ENCODE measurements at places on chromosomes 2 and 18.
A peak's percentile ranks its signal among the peaks of the same experiment; 100 is the strongest.

DNA sequence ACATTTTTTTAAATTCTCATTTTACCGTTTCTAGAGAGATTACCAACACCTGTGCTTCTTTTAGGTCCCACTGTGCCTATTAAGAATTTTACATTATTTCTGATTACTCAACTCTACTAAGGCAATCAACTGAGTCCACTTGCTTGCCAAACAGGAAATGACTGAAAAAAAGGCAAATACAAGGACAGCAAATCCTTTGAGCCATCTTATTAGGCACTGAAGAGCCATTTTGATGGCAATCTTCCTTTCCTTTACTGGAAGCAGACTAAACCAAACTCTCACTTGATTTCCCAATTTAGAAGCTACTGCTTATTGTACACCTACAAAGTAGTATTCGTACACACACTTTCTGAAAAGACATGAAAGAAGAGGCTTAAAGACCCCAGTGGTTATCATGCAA lies 121.4 kb upstream of the COL3A1 start:
- no peak overlapping the region for H3K4me3 ChIP-seq
- no peak for DNase-seq
- H3K36me3 ChIP-seq, result no peaks in the 10 kb centered on the region
- no peaks in the 10 kb centered on the region for H3K4me1 ChIP-seq
- no peak overlapping the region for H3K27ac ChIP-seq

DNA sequence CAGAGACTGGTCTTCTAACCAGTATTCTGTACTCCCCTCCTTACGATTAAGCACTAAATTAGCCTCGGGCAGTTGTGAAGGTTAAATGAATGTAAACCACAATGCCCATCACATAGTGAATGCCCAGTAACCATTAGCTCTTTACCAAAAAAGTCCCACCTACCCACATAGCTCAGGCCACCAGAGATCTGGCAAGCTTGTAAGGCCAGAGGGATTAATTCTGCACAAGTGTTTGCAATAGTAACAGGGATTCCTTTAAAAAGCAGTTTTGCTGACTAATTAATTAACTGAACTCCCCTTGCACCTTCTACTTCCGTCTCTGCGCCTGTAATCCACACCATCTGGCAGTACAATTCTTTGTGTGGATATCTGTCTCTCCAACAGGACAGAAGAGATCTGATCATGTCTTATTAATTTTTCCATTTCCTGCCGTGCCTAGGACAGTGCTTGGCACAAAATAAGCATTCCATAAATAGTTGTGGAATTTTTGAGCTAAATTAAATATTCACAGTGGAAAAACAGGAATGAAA lies 36.2 kb upstream of the IGFBP2 start:
- no peaks in the 10 kb centered on the region for H3K36me3 ChIP-seq
- H3K4me1 ChIP-seq, result no peaks in the 10 kb centered on the region
- no peak overlapping the region for H3K27ac ChIP-seq
- H3K27me3 ChIP-seq, result peaks cover 4% of the 10 kb centered on the region

GRCh38 chr2:9174771-9175437 lies 31.7 kb upstream of the ASAP2 start:
- no peak for DNase-seq
- H3K27ac ChIP-seq, result peak overlapping the region; percentile 80
- H3K4me1 ChIP-seq, result peaks cover 51% of the 10 kb centered on the region
- no peak overlapping the region for H3K4me3 ChIP-seq

GRCh38 chr2:177072090-177072489 lies 140.5 kb upstream of the HNRNPA3 start:
- H3K4me3 ChIP-seq, result no peak overlapping the region
- H3K27ac ChIP-seq, result no peak overlapping the region
- H3K27me3 ChIP-seq, result peaks cover 9% of the 10 kb centered on the region

DNA sequence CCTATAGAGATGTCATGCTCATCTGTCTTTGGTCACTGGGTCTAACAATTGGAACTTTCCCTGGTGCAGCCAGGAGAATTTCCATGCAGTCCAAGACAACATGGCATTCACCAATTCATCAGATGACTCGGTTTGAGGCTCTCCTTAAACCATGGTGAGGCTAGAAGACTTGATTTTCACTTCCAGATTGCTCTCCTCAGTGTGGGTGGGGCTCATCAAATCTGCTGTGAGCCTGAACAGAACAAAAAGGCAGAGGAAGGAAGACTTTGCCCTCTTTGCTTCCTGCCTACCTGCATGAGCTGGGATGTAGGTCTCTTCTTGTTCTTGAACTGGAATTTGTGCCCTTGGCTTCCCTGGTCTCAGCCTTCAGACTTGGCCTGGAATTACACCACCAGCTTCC lies 203.4 kb upstream of the TRIB2 start:
- DNase-seq, result no peak
- no peak overlapping the region for H3K27ac ChIP-seq
- peaks cover 4% of the 10 kb centered on the region for H3K27me3 ChIP-seq
- no peaks in the 10 kb centered on the region for H3K36me3 ChIP-seq
- no peak overlapping the region for H3K4me3 ChIP-seq

DNA sequence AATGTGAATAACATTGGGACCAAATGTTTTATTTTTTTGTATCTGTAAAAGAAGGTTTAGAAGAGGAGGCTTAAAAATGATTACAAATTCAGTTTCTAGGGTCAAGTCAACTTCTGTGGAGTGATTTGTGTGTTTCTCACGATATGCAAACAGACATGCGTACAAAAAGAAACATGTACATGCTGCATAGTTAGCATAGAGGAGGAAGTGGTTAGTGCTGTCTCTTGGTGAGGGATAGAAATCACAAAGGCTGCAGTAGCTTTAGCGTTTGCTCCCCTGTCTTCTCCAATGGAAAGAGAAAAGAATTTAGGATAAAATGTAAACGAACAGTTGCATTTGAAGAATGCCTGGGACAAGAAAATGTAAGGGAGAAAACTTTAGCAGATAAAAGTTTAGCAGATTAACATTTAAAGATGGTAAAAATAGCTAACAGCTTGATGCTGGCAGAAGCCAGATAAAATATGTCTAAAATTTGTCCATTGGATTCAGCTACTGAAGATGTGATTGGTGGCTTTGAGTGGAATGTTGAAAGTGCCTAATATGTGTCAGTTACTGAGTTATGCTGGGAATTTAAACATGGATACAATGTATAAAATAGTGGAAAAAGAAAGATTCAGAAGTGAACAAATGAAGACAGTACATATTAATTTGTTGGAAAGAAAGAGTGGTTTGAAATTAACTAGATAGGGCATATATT lies 44.9 kb downstream of the MALT1 start:
- H3K4me1 ChIP-seq, result peaks cover 7% of the 10 kb centered on the region
- H3K27ac ChIP-seq, result no peak overlapping the region
- peaks cover 7% of the 10 kb centered on the region for H3K36me3 ChIP-seq
- no peaks in the 10 kb centered on the region for H3K27me3 ChIP-seq
- DNase-seq, result no peak

Data from progenitor cell of endocrine pancreas (in vitro differentiated cells).